Spleen (tissue), 13 donors: ENCODE measurements at places on chromosomes 11 and 22. TPM values are rescaled to one million over a fixed set of nuclear protein-coding genes. Genes with fewer than 3 reads are reported as not detected.

CCDC15 gene
- 1.4 TPM for total RNA-seq

APOL6 gene
- total RNA-seq, result 38.0 TPM

C11orf87 gene
- total RNA-seq, result not detected

BTG4 gene
- total RNA-seq, result not detected

NXPE4 gene
- 0.25 TPM for total RNA-seq

CTSF gene
- total RNA-seq, result 56.1 TPM

MYOD1 gene
- not detected for total RNA-seq

CHRM4 gene
- total RNA-seq, result 8.5 TPM

FOSL1 gene
- 1.8 TPM for total RNA-seq

TUT1 gene
- 16.9 TPM for total RNA-seq

TSSK2 gene
- total RNA-seq, result not detected

C11orf16 gene
- not detected for total RNA-seq

NNMT gene
- 200 TPM for total RNA-seq

SLC29A2 gene
- total RNA-seq, result 1.9 TPM

CTSW gene
- total RNA-seq, result 29.5 TPM

UPK3A gene
- 0.79 TPM for total RNA-seq

HEPHL1 gene
- total RNA-seq, result not detected

MUC5AC gene
- not detected for total RNA-seq

IRF7 gene
- 87.5 TPM for total RNA-seq
